ENCODE measurements at places on chromosomes 11 and 22.

DNA sequence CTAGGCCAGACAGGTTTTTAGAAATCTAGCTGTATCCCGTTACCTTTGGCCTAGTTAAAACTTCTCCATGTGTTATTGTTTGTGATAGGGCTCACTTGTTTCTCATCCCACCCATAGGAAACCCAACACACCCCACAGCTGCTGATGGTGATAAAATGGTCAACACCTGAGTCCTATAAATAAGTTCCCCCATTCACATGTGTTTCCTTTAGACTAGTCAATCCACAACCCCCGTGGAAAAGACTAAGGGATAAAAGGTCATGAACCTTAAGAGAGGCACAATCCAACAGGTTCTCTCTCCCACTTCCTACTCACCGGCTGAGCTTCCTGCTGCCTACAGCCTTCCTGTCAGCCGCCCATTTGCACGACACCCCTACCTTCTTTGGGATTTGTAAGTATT is 768.4 kb downstream of the JRKL start:
- DNase-seq: no peak

GRCh38 chr11:23227078-23227445 is 366.8 kb upstream of the CCDC179 start:
- DNase-seq: no peak

DNA sequence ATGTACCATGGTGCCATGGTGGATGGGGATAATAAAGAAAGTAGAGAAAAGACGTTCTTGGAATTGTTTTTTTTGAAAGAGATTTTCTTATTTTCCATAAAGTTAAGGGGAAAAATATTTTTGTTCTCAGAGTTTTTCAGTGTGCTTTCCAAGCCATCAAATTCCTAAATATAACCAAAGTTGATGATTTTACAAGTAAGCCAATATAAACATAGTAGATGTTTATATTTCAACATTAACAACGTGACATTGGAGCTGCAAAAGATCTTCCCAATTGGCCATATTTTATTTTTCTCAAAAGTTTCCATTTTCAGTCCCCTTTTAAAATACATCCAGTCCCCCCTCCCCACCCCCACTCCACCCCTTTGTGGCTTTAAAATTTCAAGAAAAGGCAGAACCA is 80.9 kb upstream of the PICALM start:
- no peak for DNase-seq

- DNase-seq: no peak
Measured at GRCh38 chr11:119218141-119218878, 12.2 kb downstream of the CBL start.

DNA sequence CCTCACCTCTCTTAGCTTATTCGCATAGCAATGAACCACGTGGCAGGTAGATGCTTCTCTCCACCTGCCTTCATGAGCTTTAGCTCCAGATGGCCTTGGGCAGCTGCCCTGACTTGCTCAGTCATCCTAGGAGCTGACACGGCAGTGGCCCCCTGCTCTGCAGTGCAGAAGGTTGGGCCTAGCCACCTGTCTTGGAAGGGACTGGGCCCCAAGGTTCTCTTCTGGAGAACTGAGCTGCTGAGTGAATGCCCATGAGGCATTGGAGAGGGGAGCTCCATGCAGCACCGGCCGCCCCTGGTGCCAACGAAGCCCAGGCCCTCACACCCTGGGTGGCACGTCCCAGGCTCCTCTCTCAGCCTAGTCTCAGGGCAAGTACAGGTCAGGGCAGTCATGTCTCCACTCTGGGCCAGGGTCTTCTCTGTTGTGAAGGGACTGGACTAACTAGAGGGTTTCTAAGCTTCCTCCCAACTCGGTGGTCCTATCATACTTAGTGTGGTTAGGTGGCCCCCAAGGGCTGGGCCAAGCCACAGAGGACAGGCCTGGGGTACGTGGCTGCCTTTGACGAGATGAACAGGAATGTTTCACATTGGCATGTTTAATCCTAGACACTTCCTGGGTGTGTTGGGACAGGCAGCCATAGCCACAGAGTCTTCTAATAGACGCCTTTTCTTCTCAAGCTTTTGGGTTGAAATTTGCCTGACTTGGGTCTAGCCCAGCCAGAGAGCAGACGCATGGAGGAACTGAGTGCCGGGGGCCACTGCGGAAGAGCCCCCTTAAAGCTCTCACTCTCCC is 47.9 kb downstream of the ALX4 start:
- DNase-seq: no peak

DNA sequence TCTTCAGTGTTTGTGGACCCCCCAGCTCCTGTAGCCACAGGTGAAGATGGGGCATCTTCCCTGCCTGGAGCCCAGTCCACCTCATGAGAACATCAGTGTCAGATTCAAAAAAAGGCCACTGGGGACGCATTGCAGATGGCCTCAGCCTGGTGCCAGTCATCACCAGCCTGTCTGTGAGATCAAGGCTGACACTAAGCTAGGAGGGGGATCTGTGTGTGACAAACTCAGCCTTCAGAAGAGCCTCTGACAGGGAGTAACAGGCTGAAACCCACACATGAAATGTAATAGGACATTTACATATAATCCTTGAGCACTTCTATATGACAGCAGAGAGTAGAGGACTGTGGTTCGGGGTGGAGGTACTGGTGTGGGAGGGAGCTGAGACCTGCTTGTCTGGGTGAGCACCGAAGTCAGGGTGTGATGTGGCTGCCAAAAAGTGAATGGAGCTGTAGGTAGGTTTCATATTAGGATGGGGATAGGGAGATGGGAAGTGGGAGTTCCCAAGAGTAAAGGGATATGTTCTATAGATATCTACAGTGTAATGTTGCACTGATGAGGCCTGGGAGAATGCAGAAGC is 20.5 kb upstream of the CCDC134 start:
- DNase-seq: no peak

- DNase-seq: no peak
Measured at GRCh38 chr11:96215110-96215782, 127.7 kb downstream of the MAML2 start.

DNA sequence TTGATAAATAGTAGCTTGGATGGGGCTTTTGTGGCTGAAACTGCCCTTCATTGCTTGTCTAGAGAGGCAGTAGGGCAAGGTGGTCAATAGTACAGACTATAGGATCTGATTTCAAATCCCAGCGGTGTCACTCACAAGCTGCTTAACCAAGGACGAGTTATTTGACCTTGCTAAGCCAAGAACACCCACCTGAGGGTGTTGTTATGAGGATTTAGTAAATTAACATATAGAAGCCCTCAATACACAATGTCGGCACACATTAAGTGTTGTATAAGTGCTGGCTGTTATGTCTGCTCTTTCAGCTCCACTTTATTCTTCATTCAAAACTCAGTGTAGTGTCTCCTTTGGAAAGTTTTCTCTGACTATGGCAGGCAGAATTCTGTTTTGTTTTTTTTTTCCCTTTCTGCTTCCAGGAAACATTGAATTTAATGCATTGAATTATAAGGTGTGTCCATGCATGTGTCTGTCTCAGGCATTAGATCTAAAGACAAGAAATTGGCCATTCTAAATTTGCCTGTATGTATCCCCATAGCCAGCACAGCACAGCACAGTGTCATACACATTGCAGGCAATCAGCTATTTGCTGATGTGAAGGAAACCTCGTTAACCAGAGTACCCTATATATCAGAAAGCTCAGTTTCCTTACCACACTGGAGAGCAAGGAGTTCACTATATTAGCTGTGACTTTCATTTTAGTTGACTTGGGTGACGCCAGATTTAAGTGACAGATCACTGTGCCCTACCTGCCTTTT is 212.1 kb downstream of the NELL1 start:
- DNase-seq: no peak

GRCh38 chr11:12829540-12830314 is 155.5 kb downstream of the TEAD1 start:
- DNase-seq: no peak

GRCh38 chr11:16773981-16774935 is 35.8 kb downstream of the C11orf58 start:
- no peak for DNase-seq

DNA sequence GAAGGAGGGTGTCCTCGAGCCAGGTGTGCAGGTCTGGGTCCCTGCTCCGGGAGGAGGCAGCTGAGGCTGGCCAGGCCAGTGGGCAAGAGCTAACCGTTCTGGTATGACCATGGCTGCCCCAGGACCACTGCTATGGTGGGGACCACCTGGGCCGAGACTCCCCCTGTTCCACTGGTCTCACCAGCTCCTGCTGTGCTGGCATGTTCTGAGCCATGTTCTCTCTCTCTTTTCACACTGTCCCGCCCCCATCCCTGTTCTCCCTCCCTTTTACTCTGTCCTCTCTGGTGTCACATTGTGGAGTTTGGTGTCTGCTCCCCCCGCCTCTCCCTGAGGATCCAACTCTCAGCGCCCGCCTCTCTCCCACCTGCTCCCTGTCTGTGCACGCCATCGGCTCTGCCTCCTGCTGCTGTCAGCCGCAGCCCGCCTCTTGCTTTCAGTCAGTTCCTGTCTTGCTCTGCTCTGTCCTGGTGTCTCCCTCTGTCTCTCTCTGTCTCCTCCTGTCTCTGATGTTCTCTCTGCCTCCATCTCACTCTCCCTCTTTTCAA is 66.4 kb downstream of the LRRC32 start:
- no peak for DNase-seq

DNA sequence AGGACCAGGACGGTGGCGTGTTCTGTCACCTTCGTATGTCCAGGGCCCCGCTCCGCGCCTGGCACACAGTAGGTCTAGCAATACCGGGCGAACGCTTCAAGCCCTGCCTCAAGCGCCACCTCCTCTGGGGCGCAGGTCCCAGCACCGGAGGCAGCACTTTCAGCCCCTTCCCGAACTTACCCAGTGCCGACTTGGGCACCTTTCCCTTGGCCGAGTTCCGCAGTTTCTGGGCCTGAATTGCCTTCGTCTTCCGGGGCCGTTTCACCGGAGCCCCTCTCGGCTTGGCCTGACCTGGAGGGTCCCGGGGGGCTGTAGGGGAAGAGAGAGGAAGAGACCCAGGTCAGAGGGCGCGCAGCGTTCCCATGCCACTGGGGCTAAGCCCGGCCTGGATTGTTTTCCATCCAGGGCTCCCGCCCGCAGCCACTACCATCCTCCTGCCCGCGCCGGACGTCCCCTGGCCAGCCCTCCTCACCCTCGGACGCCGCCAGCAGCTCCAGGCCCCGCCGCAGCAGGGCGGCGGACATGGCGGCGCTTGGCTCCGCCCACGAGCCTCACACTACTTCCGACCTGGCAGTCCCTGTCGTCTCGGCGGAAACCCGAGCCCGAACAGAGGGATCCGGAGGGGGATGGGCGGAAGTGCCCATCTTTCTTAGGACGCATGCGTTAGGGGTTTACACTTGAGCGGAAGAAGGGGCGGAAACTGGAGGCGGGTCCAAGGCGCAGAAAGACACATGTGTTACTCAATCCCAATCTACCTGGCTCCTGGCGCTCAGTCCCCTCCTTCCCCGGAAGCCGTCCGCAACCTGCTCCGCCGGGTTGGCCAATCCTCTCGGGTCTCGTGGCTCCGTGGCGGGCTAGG is at the start of gene RPS19BP1:
RPS19BP1 (minus strand) TSS at position 534 of the 859 bp plus-strand sequence; CDS start at position 524, 10 bp downstream.
- DNase-seq: peak; percentile 98

DNA sequence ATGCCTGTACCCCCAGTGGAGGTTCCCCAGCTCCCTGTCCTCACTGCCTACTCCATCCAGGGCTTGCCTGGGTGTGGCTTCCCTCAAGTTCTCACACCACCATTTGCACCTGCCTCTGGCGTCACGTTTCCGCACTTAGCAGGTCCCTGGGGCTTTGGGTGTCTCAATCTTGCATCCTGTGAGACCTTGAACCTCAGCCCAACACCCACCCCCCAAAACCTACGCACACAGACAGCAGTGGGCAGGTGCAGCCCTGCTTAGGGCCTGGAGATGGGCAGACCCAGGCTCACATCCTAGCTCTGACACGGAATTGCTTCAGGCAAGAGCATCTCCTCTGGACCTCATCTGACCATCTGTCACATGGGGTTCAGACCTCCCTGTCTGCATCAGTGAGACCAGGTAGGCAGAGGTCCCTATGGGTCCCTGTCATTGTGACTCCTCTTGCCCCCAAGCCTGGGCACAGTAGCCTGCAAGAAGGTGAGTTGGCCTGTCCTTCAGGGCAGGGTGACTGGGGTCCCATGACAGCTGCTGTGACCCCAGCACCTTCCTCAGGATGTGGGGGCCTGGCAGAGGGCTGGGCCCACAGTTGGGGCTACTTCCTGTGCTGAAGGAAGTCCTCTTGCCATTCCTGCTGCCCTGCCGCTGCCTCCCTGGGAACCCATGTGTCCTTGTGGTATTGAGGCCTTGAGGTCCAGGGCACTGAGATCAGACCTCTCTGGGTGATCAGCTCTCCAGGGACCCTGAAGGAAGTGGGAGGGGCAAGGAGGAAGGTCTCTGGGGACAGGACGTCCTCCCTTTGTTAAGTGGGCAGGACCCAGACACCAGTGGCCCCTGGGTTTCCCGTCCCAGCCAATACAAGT is 2.0 kb downstream of the SIPA1 start:
- no peak for DNase-seq

- DNase-seq: no peak
Measured at GRCh38 chr22:26027341-26027740, 141.9 kb upstream of the SEZ6L start.

GRCh38 chr22:48745842-48746788 is 1081.6 kb downstream of the BRD1 start:
- no peak for DNase-seq

- DNase-seq: no peak
Measured at GRCh38 chr11:84420271-84420670, 1134.1 kb upstream of the CCDC90B start.

- DNase-seq: no peak
Measured at GRCh38 chr22:36930041-36930935, 16.9 kb downstream of the CSF2RB start.

- no peak for DNase-seq
Measured at GRCh38 chr11:17846852-17847453, 112.4 kb downstream of the KCNC1 start.

GRCh38 chr22:38731703-38732161 is 24.1 kb downstream of the SUN2 start:
- DNase-seq: no peak

GRCh38 chr11:36306888-36307287 is 10.8 kb downstream of the PRR5L start:
- no peak for DNase-seq

DNA sequence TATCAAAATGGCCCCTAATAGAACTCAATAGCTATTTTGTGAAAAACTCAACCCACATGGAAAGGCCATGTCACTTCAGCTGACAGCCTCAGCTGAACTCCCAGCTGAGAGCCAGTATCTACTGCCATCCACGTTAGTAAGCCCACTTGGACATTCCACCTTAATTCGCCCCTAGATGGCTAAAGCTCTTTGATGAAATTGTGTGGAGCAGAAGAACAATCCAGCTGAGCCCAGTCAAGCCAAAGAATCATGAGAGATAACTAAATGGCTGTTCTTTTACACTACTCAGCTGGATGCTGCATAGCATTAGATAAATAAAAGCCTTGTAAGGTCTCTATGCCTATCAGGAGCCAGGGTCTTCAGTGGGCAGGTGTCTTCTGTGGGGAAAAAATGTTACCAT is 396.8 kb downstream of the AASDHPPT start:
- no peak for DNase-seq

DNA sequence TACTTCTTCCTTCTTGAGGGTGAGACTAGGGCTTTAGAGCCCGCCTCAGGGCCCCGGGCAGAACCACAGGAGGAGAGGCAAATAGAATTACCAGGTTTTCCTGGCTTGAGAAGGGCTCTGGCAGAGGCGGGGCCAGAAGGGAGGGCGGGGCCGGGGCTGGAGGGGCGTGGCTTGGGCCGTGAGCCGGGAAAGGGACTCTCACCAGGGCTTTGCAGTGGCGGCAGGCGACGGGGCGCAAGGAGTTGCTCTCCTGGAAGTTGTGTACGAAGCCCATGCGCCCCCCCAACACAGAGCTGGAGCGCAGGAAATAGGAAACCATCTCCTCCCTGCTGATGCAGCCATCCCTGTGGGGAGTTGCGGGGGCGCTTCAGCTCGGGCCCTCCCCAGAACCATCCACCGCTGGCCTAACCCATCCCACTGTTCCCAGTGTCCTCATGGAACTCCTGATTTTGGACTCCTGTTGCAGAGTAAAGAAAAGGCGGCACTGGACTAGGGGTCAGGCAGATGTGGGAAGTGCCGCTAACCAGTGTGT is 6.9 kb upstream of the NRXN2 start:
- DNase-seq: no peak
